Psoas muscle (tissue), 8 donors: ENCODE measurements at places on chromosomes 13 and 19.

GRCh38 chr19:10565028-10565566 lies 713 bp downstream of the KRI1 start:
- no peaks in the 10 kb centered on the region for H3K27me3 ChIP-seq
- peaks cover 31% of the 10 kb centered on the region for H3K36me3 ChIP-seq
- peak overlapping the region; percentile 92 for H3K4me3 ChIP-seq
- peak overlapping the region; percentile 82 for H3K27ac ChIP-seq
- DNase-seq: peak; percentile 52

DNA sequence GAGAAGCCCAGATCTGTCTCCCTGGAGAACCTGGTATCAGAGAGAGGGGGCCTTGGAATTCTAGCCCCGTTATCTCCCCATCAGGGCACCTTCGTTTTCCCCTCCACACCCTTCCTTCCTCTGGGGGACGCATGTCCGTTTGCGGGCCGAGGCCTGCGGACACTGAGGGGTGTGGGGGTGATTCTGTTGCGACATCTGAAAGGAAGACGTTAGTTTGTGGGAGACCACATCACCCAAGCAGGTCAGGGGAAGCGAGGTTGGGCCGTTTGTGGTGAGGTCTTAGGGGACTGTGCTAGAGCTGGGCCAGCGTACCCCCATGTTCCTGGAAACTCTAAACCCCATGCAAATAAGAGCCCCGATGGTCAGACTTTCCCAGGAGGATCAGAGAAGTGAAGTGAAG lies 3.7 kb upstream of the HSH2D start:
- no peaks in the 10 kb centered on the region for H3K4me1 ChIP-seq
- H3K27me3 ChIP-seq: no peaks in the 10 kb centered on the region
- H3K27ac ChIP-seq: no peak overlapping the region
- no peaks in the 10 kb centered on the region for H3K36me3 ChIP-seq

- no peaks in the 10 kb centered on the region for H3K36me3 ChIP-seq
- no peaks in the 10 kb centered on the region for H3K27me3 ChIP-seq
- H3K27ac ChIP-seq: no peak overlapping the region
- no peak for DNase-seq
These were observed 165.6 kb downstream of the POU4F1 start for GRCh38 chr13:78437781-78438180.

- no peak for DNase-seq
- H3K36me3 ChIP-seq: peaks cover 86% of the 10 kb centered on the region
- H3K27me3 ChIP-seq: no peaks in the 10 kb centered on the region
- peaks cover 33% of the 10 kb centered on the region for H3K4me1 ChIP-seq
These were observed 5.1 kb downstream of the CHMP2A start for GRCh38 chr19:58549664-58550361.

GRCh38 chr13:24995225-24995804 lies 100.6 kb upstream of the PABPC3 start:
- H3K4me3 ChIP-seq: no peak overlapping the region
- DNase-seq: no peak
- H3K4me1 ChIP-seq: no peaks in the 10 kb centered on the region

DNA sequence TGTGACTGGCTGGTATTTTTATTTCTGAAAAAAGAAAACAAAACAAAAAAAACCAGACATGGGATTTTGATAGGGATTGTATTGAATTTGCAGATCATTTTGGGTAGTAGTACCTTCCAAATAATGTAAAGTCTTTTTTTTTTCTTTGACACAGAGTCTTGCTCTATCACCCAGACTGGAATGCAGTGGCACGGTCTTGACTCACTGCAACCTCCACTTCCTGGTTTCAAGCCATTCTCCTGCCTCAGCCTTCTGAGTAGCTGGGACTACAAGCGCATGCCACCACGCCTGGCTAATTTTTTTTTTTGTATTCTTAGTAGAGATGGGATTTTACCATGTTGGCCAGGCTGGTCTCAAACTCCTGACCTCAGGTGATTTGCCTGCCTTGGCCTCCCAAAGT lies 4.2 kb downstream of the ZNF101 start:
- no peak for DNase-seq
- H3K36me3 ChIP-seq: peaks cover 9% of the 10 kb centered on the region
- peaks cover 4% of the 10 kb centered on the region for H3K4me1 ChIP-seq
- H3K4me3 ChIP-seq: no peak overlapping the region
- no peaks in the 10 kb centered on the region for H3K27me3 ChIP-seq

GRCh38 chr13:62243106-62243505 lies 827.5 kb upstream of the PCDH20 start:
- no peak overlapping the region for H3K27ac ChIP-seq
- no peaks in the 10 kb centered on the region for H3K36me3 ChIP-seq
- DNase-seq: no peak
- H3K4me1 ChIP-seq: no peaks in the 10 kb centered on the region
- no peaks in the 10 kb centered on the region for H3K27me3 ChIP-seq
- no peak overlapping the region for H3K4me3 ChIP-seq

GRCh38 chr13:54958781-54959180 lies 1930.2 kb downstream of the OLFM4 start:
- H3K36me3 ChIP-seq: no peaks in the 10 kb centered on the region
- H3K27ac ChIP-seq: no peak overlapping the region
- DNase-seq: no peak
- H3K4me3 ChIP-seq: no peak overlapping the region
- no peaks in the 10 kb centered on the region for H3K4me1 ChIP-seq

GRCh38 chr19:7751157-7751783 lies 3.9 kb upstream of the CD209 start:
- no peak for DNase-seq
- no peak overlapping the region for H3K4me3 ChIP-seq
- H3K36me3 ChIP-seq: no peaks in the 10 kb centered on the region
- no peak overlapping the region for H3K27ac ChIP-seq
- H3K4me1 ChIP-seq: no peaks in the 10 kb centered on the region

DNA sequence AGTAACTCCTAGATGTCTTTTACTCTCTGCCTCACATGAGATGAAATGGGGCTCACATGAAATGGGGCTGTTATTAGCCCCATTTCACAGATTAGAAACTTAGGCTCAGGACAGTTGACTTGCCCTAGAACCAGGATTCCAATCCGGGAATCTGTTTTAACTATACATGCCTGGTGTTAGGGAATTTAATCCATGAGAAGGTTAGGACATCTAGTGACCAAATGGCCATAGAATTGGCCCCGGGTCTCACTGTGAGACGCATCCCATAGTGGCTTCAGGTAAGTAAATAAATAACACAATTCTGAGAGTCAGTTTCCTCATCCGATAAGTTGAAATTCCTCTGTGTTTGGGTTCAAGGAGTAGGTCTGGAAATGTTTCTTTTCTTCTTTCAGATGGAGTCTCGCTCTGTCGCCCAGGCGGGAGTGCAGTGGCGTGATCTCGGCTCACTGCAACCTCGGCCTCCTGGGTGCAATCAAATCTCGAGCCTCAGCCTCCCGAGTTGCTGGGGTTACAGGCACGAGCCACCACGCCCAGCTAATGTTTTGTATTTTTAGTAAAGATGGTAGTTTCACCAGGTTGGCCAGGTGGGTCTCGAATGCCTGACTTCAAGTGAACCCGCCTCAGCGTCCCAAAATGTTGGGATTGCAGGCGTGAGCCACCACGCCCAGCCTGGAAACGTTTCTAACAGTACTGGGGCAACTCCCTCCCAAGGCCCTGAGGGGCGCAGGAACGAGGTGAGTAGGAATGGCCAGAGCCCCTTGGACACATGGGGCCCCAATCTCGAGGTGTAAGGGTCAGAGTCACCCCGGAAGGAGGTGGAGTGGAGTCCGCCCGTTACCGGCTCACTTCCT lies 1.2 kb upstream of the ZNF574 start:
- H3K36me3 ChIP-seq: no peaks in the 10 kb centered on the region
- H3K4me1 ChIP-seq: peaks cover 3% of the 10 kb centered on the region
- no peaks in the 10 kb centered on the region for H3K27me3 ChIP-seq
- peak overlapping the region; percentile 98 for H3K27ac ChIP-seq

DNA sequence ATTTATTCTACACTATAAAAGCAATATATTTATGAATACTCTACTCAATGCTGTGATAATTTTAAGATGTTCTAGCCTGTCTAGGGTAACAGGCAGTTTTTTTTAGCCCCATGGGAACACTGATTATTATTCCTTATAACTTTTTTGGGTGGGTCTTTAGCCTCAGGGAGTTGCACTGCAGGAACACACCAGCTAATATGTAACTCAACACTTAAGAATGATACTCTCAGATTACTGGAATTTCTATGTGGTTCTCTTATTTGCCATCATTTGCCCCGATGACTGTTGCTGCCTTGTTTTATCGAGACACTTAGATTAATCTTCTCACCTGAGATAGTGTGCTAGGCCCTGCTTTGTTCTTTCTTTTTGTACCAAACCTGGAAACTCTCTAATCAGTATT lies 396.9 kb upstream of the SLITRK1 start:
- no peak overlapping the region for H3K4me3 ChIP-seq
- H3K27ac ChIP-seq: no peak overlapping the region
- DNase-seq: no peak

- DNase-seq: peak; percentile 47
- peak overlapping the region; percentile 22 for H3K4me3 ChIP-seq
- no peak overlapping the region for H3K27ac ChIP-seq
- H3K27me3 ChIP-seq: peaks cover 51% of the 10 kb centered on the region
- H3K4me1 ChIP-seq: no peaks in the 10 kb centered on the region
These were observed 20.8 kb downstream of the NOVA2 start for GRCh38 chr19:45952686-45953505.

GRCh38 chr19:4660993-4661392 lies 9.1 kb downstream of the MYDGF start:
- no peak overlapping the region for H3K4me3 ChIP-seq
- no peaks in the 10 kb centered on the region for H3K27me3 ChIP-seq
- no peaks in the 10 kb centered on the region for H3K4me1 ChIP-seq
- H3K27ac ChIP-seq: no peak overlapping the region
- H3K36me3 ChIP-seq: no peaks in the 10 kb centered on the region

GRCh38 chr13:27919934-27920676 lies at the start of gene PDX1:
TSS of gene PDX1 (plus strand) at chr13:27920000. CDS start at chr13:27920139, 139 bp downstream.
- peak within 1 kb of the TSS; percentile 61 for H3K4me3 ChIP-seq
- H3K36me3 ChIP-seq: no peaks in the 10 kb centered on the region
- DNase-seq: no peak

GRCh38 chr19:47187797-47188196 lies 43.2 kb downstream of the BBC3 start:
- DNase-seq: no peak
- H3K36me3 ChIP-seq: no peaks in the 10 kb centered on the region
- no peak overlapping the region for H3K4me3 ChIP-seq
- H3K27ac ChIP-seq: no peak overlapping the region

DNA sequence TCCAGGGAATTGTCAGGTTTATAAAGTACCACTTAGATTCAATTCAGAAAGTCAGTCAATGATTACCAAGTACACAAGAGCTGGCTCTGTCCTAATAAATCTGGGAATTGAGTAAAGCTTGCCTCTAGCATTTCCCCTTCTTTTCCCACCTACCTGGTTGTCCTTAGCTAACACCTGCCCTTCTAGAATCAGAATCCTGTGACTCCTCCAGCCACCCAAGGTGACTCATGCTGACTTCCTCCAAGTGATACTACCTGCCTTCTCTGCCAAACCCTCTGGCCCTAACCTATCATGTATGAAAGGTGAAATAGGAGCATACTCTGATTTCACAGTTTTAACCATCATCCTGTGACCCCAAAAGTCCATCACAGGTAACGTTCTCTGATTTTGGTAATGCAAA lies 151.2 kb downstream of the DIAPH3 start:
- no peaks in the 10 kb centered on the region for H3K4me1 ChIP-seq
- H3K36me3 ChIP-seq: no peaks in the 10 kb centered on the region
- no peak for DNase-seq
- no peak overlapping the region for H3K4me3 ChIP-seq
- no peaks in the 10 kb centered on the region for H3K27me3 ChIP-seq
- H3K27ac ChIP-seq: no peak overlapping the region

- H3K27ac ChIP-seq: peak overlapping the region; percentile 73
- no peaks in the 10 kb centered on the region for H3K27me3 ChIP-seq
- peaks cover 31% of the 10 kb centered on the region for H3K4me1 ChIP-seq
- peak overlapping the region; percentile 45 for H3K4me3 ChIP-seq
- H3K36me3 ChIP-seq: no peaks in the 10 kb centered on the region
These were observed 368.4 kb downstream of the KLF12 start for GRCh38 chr13:73765651-73766384.

GRCh38 chr19:13262450-13262849 lies 112.2 kb downstream of the IER2 start:
- peaks cover 9% of the 10 kb centered on the region for H3K4me1 ChIP-seq
- no peak overlapping the region for H3K4me3 ChIP-seq
- peaks cover under 1% of the 10 kb centered on the region for H3K27me3 ChIP-seq
- H3K36me3 ChIP-seq: no peaks in the 10 kb centered on the region

GRCh38 chr13:77530875-77531274 lies 4.6 kb upstream of the SCEL start:
- no peak for DNase-seq
- H3K4me3 ChIP-seq: no peak overlapping the region
- no peak overlapping the region for H3K27ac ChIP-seq
- H3K4me1 ChIP-seq: no peaks in the 10 kb centered on the region

GRCh38 chr19:42846597-42846996 lies 32.9 kb downstream of the PSG1 start:
- H3K27me3 ChIP-seq: peaks cover 4% of the 10 kb centered on the region
- no peak overlapping the region for H3K4me3 ChIP-seq
- H3K27ac ChIP-seq: no peak overlapping the region

DNA sequence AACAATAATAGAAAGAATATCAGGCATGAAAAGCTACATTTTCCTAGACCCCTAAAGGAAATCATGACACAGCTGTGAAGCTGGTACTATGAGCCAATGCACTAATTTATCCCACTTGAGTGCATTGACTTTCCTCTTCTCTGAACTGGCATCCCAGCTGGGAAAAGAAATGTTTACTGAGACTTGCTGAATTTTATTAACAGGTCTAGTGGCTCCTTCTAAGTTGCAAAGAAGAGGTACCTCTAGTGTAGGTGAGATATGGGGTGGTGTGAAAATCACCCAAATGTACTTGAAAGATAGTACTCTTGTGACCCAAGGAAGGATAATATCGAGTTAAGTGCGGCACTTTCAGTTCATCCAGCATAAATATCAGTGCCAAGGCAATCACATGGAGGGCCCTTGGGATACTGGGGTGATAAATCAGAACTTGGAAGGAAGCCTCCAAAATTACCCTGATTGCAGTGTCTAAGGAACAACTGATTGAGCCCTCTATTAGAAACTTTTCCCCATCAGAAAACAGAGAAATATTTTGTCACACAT lies 369.2 kb downstream of the PCDH9 start:
- no peak for DNase-seq
- H3K4me1 ChIP-seq: no peaks in the 10 kb centered on the region
- H3K27me3 ChIP-seq: no peaks in the 10 kb centered on the region
- H3K4me3 ChIP-seq: no peak overlapping the region
- no peak overlapping the region for H3K27ac ChIP-seq

- no peak overlapping the region for H3K4me3 ChIP-seq
- no peaks in the 10 kb centered on the region for H3K36me3 ChIP-seq
- no peak for DNase-seq
- H3K27ac ChIP-seq: no peak overlapping the region
These were observed 388.1 kb downstream of the KCNRG start for GRCh38 chr13:50403311-50403710.

GRCh38 chr19:21947775-21948174 lies 63.0 kb downstream of the ZNF208 start:
- DNase-seq: no peak
- H3K4me1 ChIP-seq: no peaks in the 10 kb centered on the region
- H3K36me3 ChIP-seq: no peaks in the 10 kb centered on the region
- H3K4me3 ChIP-seq: no peak overlapping the region
